ENCODE measurements at places on chromosomes 2 and 18.

DNA sequence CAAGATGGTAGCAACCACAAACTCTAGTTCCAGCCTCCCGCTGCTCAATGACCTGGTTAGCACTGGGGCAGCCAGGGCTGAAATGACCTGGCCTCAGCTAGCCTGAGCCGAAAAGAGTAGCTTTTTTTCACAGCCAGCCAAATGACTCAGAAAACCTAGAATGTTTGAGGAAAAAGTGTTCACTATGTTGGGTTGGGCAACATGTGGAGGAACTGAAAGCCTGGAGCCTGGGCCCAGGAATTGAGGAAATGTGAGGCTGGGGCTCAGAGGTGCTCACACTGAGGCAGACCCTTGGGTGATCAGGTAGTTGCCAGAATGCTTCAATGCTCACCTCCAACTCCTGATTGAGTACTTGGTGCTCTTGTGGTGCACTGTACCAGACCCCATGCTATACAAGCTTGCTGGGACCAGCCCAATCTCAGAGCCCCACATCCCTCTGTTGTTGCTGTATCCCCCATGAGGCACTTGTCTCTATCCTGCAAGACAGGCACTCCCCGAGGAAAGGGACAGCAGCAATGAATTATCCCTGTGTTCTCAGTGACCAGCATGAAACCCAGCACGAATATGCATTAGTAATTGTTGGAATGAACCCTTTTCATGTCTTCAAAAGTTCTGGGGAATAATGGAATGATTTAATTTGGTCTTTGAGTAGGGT is 116.2 kb downstream of the USP34 start:
- DNase-seq = no peak

GRCh38 chr18:54558609-54559585 is 32.1 kb upstream of the DYNAP start:
- no peak for DNase-seq

DNA sequence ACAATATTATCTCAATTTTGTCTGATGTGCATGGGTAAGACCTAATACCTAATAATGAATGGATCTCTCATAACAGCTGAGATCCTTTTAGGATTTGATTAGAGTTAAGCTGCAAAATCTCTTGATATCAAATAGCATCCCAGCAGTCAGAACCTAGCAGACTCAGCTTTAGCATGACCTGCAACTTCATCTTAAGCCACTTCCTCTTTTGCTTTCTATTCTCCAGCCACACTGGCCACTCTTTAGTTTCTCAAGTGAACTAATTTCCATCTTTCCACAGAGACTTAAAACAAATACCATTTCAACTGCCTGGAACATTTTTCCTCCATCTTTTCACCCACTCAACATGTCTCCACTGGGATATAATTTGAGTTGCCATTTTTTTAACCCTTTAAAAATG is 1251.6 kb upstream of the ZEB2 start:
- no peak for DNase-seq

DNA sequence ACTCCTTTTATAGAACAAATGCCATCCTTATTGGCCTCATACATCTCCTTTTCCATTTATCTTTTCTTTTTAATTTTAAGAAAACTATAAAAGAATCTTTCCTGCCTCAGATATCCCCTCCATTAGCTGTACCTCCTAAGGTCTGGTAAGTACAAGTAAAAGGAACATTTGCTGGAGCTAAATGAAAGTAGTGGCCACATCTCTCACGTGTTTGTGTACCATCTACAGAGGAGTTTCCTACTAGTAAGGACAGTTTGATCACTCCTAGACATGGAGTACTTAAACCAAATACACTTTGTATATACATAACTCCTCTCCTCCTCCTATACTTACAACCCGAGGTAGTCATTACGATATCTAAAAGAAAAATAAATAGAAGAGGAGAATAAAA is 504.8 kb downstream of the LRRTM4 start:
- DNase-seq = no peak

DNA sequence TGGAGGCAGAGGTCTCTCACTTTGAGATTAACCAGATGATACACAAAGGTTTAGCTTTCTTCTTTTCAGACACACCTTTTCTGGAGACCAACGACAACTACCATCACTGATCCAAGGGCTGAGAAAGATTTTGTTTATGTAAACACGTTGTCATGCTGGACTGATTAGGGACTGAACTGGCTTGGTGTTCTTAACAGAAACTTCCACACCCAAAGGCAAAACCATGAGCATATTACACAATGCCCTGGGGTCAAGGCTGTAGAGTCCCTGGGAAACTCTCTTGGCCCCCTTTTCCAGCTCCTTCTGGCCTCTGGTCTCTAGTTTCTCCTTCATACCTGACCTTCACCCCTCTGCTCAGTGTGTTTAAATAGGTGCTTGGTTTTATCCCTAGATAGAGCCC is 447.0 kb upstream of the TCF4 start:
- DNase-seq = no peak
